T-helper 17 cell (primary cell): ENCODE measurements at places on chromosomes 3 and 15.

DNA sequence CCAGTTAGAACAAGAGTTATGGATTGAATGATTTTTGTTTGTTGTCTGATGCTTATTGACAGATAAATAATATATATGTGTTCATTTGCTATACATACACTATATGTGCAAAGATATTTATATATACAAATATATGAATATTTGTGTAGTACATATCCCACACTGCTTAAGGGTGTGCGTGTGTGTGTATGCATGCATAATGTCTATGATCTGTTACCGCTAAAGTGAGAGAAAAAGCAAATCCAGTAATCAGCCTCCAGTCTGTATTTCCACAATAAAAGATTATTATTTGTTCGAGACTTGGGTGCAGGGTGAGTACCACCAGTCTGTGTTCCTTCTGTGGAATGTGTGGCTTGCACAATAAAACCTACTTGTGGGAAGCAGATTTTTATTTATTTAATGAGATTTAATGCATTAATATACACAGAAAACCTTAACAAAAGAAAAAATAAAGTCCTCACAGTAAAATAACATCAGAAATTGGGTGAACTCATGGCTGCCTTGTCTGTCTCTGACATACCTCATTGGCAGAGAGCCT, 366.0 kb upstream of the TBL1XR1 start:
- no peak for DNase-seq

- no peak for DNase-seq
Measured at GRCh38 chr15:58506783-58507668, 75.2 kb downstream of the LIPC start.

- no peak for DNase-seq
Measured at GRCh38 chr15:70199124-70199482, 101.4 kb upstream of the TLE3 start.

DNA sequence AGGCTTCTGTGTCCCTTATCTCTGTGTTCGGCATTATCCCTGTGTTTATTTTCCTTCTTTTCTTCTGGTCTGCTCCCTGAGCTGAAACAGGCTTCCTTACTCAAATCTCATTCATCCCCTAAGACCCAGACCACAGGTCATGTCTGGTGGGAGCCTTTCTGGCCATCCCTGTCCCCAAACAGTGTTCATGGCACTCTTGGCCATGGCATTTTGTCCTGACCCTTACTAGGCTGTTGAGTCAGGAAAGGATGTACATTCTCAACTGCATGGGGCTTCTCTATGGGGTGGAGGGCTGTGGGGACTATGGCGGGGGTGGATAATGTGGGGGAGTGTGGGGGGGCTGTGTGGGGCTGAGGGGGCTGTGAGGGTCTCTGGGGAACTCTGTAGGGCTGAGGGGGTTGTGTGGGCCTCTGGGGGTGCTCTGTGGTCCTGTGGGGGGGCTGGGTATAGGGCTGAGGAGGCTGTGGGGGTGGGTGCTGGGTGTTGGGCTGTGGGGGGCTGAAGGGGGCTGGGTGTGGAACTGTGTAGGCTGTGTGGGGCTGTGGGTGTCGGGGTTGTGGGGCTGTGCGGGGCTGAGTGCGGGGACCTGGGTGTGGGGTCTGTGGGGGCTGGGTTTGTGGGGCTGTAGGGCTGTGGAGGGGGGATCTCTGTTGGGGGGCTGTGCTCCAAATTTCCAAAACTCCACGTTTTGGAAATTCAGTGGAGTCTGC, 64.3 kb downstream of the KLF13 start:
- DNase-seq = no peak

- no peak for DNase-seq
Measured at GRCh38 chr3:153370680-153371079, 208.7 kb downstream of the RAP2B start.

GRCh38 chr3:50675179-50676030, 678 bp downstream of the DOCK3 start:
- peak; percentile 20 for DNase-seq

GRCh38 chr3:49841806-49842205, 14.6 kb downstream of the TRAIP start:
- no peak for DNase-seq

GRCh38 chr15:85327820-85328219, 52.6 kb upstream of the AKAP13 start:
- DNase-seq = no peak
